GM23248 (cell line): ENCODE measurements at places on chromosomes 13 and 19. TPM values are rescaled to one million over a fixed set of nuclear protein-coding genes. Genes with fewer than 3 reads are reported as not detected.
A peak's percentile ranks its signal among the peaks of the same experiment; 100 is the strongest.

GRCh38 chr19:39410017-39410830 is 2.2 kb upstream of the PLEKHG2 start:
- DNase-seq = peak; percentile 81

Gene METTL21C
- total RNA-seq = not detected in 2 replicates

DNA sequence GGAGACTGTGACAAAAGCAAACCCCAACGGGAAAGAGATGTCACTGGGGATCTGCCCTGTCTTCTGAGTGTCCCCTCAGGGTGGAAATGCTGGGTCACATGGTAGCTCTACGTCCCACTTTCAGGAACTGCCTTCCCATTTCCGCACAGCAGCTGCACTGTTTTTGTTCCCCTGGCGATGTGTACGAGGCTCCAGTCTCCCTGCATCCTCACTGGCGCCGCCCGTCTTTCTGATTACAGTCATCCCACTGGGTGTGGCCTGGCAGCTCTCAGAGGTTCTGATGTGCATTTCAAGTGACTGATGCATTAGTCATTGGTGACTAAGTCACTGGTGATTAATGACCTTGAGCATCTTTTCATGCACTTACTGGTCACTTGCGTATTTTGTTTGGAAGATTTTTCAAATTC is 21.2 kb downstream of the PCID2 start:
- DNase-seq = peak; percentile 100

- DNase-seq = no peak
These were observed 86.2 kb upstream of the HTR2A start for GRCh38 chr13:46982856-46983582.

- peak; percentile 98 for DNase-seq
These were observed 672 bp upstream of the IRF2BP1 start for GRCh38 chr19:45886427-45887199.

DNA sequence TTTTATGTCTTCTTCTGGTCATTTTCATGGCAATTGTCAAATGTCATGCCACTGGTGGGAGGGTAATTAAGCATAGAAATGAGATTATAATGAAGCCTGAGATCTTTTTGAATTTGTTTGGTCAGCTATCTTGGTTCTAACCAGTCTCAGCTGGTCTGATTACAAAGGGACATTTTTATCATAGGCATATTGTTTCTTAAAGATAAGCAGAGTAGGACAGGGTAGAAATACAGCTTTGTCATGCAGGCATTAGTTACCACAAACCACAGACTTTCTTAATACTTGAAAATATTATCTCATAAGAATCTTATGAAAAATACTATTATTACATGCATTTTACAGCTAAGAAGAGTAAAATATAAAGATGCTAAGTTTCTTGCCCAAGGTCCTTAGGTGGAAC is 1761.5 kb downstream of the PCDH9 start:
- DNase-seq = no peak

Gene ZNF44
- total RNA-seq = 5.5 and 6.1 TPM in 2 replicates

- no peak for DNase-seq
These were observed 54.9 kb upstream of the SLITRK6 start for GRCh38 chr13:85853901-85854663.

- DNase-seq = no peak
These were observed 51.2 kb downstream of the COLGALT1 start for GRCh38 chr19:17606590-17607185.

DNA sequence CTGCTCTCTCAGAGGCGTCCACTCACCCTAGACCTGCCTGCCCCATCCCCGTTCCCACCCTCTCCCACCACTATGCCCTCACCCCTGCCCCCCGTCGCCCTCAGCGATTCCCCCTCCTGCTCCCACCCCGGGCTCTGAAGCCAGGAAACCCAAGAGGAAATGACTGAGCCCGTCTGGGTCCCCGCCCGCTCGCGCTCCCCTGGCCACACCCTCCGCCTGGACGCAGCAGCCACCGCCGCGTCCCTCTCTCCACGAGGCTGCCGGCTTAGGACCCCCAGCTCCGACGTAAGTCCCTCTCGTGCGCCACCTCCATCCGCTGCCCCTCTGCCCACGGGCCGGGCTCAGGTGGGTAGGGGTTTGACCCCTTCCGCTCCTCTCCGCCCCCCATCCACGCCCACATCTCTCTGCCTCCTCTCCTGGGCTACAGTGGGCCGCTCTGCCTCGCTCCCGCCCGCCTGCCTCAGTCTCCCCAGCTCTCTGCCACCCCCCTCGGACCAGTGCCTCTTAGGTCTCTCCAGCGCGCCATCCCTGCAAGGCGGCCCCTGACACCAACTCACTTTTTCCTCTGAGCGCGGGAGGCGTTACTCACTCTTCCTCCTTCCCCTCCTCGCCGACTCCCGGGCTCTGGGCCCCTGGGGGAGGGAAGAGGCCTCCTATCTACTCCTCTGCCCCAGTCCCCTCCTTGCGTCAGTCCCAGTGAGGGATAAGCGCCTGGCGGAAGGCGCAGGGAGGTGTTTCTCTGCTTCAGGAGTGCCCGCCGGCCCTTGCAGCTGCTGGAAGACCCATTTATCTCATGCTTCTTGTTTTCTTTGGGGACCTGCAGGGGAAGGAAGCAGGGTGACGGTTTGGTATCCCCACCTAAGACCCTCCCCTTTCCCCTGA is at the start of gene FXYD5:
TSS of gene FXYD5 (plus strand) at position 211 of the 882 bp plus-strand sequence. CDS start 816 bp downstream, outside the sequence.
- peak; percentile 96 for DNase-seq

GRCh38 chr19:45547965-45548609 is 36.5 kb downstream of the OPA3 start:
- peak; percentile 86 for DNase-seq

Gene PRR36
- not detected in 2 replicates for total RNA-seq

DNA sequence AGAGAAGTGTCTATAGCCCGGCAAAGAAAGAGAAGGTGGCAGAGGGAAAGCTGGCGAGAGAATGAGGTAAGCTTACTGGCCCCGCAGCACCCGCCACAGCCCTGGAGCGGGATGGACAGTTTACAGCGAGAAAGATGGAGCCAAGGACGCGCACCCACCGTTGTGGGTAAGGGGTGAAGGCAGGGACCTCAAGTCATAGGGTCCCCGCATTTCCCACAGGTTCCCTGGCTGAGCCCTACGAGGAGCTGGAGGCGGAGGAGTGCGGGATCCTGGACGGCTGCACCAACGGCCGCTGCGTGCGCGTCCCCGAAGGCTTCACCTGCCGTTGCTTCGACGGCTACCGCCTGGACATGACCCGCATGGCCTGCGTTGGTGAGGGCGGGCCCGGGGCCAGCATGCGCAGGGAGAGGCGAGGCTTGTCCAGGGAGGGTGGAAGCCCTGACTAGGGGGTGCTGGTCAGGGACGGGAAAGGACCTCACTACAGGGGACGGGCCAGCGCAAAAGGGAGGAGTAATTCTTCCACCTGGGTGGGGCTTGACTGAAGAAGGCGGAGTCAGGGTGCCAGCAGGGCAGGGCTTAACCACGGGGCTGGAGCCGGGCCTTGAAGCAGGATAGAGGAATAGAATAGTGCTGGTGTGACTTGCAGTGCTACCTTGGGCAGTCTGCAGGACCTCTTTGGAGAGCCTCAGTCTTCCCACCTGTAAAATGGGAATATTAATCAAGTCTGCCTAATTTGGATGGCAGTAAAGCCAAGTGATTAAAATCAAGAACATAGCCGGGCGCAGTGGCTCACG is 26.5 kb downstream of the LTBP4 start:
- no peak for DNase-seq

Gene PNMA8A
- 0.76 and 0.89 TPM in 2 replicates for total RNA-seq

- DNase-seq = no peak
These were observed 17.6 kb downstream of the TMEM38A start for GRCh38 chr19:16678498-16678897.

GRCh38 chr13:76489274-76489673 is 396.9 kb downstream of the KCTD12 start:
- DNase-seq = no peak
